ENCODE measurements at places on chromosomes 5 and 9.

GRCh38 chr5:106796081-106796480, 874.7 kb downstream of the EFNA5 start:
- no peaks in the 10 kb centered on the region for H3K36me3 ChIP-seq
- no peaks in the 10 kb centered on the region for H3K4me1 ChIP-seq
- no peak overlapping the region for H3K27ac ChIP-seq
- H3K4me3 ChIP-seq = no peak overlapping the region
- H3K27me3 ChIP-seq = no peaks in the 10 kb centered on the region
- DNase-seq = no peak

GRCh38 chr5:140700177-140701144, at the start of gene ZMAT2:
Gene ZMAT2, plus strand, starts transcription at chr5:140700447. Its CDS starts 14 bp downstream, at chr5:140700461.
- peak within 1 kb of the TSS; percentile 77 for H3K4me3 ChIP-seq
- DNase-seq = peak; percentile 96
- peaks cover 88% of the 10 kb centered on the region for H3K36me3 ChIP-seq

DNA sequence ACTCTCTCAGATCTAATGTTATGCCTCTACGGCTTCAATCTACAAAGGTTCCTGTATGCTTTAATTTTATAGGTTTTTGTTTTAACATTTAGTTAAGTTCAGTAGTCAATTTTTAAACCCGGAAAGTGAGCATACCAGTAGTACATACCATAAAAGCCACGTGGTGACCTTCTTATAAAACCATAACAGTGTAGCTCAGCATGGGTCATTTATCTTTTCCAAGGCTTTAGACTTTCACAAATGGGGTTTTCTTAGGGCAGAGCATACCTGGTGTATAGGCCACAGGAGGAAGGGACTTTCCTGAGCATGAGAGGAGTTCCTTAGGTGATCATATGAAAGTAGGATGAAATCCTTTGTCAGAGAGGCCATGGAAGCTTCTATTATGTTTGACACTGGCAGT, 23.2 kb downstream of the ECM2 start:
- no peak overlapping the region for H3K27ac ChIP-seq
- no peak for DNase-seq
- peaks cover 5% of the 10 kb centered on the region for H3K4me1 ChIP-seq
- H3K4me3 ChIP-seq = no peak overlapping the region
- no peaks in the 10 kb centered on the region for H3K27me3 ChIP-seq

GRCh38 chr9:36127652-36128244, 8.8 kb upstream of the GLIPR2 start:
- H3K4me1 ChIP-seq = no peaks in the 10 kb centered on the region
- no peak for DNase-seq
- H3K36me3 ChIP-seq = no peaks in the 10 kb centered on the region
- no peak overlapping the region for H3K4me3 ChIP-seq
- no peaks in the 10 kb centered on the region for H3K27me3 ChIP-seq

GRCh38 chr5:78293851-78294247, 649 bp downstream of the AP3B1 start:
- H3K4me1 ChIP-seq = peaks cover 51% of the 10 kb centered on the region
- no peaks in the 10 kb centered on the region for H3K27me3 ChIP-seq
- no peak for DNase-seq
- peak overlapping the region; percentile 74 for H3K27ac ChIP-seq

GRCh38 chr5:55994495-55994997, at the start of gene IL6ST:
Gene IL6ST, minus strand, starts transcription at chr5:55994963. Its CDS starts 18,685 bp downstream, at chr5:55976278.
- DNase-seq = no peak
- H3K27me3 ChIP-seq = no peaks in the 10 kb centered on the region
- peaks cover 45% of the 10 kb centered on the region for H3K4me1 ChIP-seq
- no peaks in the 10 kb centered on the region for H3K36me3 ChIP-seq
- H3K4me3 ChIP-seq = peak within 1 kb of the TSS; percentile 90
- H3K27ac ChIP-seq = peak within 1 kb of the TSS; percentile 99

- no peak overlapping the region for H3K27ac ChIP-seq
- H3K4me3 ChIP-seq = no peak overlapping the region
- H3K36me3 ChIP-seq = no peaks in the 10 kb centered on the region
- DNase-seq = no peak
- H3K27me3 ChIP-seq = no peaks in the 10 kb centered on the region
- H3K4me1 ChIP-seq = no peaks in the 10 kb centered on the region
Observed at GRCh38 chr9:104286799-104287198, 192.7 kb downstream of the SMC2 start.

DNA sequence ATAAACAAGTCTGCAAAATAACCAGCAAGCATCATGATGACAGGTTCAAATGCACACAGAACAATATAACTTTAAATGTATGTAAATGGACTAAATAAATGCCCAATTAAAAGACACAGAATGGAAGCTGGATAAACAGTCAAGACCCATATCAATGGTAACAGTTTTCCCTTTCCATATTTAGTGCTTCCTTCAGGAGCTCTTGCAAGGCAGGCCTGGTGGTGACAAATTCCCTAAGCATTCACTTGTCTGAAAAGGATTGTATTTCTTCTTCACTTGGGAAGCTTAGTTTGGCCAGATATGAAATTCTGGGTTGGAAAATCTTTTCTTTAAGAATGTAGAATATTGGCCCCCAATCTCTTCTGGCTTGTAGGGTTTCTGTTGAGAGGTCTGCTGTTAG, 120.2 kb upstream of the RASA1 start:
- no peaks in the 10 kb centered on the region for H3K27me3 ChIP-seq
- H3K4me3 ChIP-seq = no peak overlapping the region
- no peaks in the 10 kb centered on the region for H3K4me1 ChIP-seq
- no peaks in the 10 kb centered on the region for H3K36me3 ChIP-seq

DNA sequence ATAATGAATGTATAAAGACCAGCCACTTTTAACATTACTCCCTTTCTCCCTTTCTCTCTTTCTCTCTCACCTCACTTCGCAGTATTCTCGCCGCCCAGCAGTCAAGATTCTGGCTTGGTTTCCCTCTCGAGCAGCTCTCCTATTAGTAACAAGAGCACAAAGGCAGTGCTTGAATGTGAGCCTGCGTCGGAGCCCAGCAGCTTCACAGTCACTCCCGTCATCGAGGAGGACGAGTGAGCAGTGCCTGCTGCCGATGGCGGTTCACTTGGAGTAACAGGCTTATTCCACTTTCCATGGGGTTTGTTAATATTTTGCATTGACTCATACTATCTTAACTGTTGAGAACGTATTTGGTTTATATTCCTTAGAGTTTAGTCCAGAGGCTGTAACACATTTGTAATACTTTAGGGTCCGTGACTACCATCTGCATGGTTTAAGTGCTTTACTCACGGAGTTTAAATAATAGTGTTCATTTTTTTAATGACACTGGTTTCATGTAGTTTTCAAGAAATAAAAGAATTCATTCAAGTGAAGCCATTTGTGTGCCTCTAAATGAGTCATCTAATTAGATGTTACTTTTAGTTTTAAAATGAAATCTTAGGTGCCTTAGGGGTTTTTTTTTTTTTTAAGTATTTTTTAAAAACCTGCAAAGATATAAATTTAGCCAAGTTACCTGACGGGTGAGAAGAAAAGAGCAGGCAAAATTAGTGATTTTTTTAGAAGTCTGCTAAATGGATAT, 8.4 kb upstream of the DMRT3 start:
- no peak overlapping the region for H3K4me3 ChIP-seq
- H3K27ac ChIP-seq = no peak overlapping the region
- no peaks in the 10 kb centered on the region for H3K36me3 ChIP-seq
- peaks cover 37% of the 10 kb centered on the region for H3K4me1 ChIP-seq

DNA sequence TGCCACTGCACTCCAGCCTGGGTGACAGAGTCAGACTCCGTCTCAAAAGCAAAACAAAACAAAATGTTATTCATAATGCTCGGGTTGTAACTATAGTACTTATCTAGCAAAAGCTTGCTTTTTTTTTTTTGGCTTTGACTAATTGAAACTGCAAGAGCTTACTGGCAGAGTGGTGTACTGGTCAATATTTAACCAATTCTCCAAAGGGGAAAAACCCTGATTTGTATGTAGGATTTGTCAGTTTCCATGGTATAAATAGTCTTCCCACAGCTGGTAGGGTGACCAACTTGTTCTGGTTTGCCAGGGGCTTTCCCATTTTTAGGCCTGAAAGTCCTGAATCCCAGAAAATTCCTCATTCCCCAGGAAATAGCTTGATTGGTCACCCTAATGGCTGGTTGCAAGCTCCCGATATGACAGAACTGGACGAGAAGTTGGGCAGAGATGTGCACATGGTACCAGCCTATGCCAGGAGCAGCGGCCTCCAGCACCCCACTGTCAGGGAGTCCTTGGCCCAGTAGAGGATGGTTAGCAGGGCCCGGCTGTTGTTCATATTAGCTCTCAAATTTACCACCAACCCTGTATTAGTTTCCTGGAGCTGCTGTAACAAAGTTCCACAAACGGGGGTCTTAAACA, 58.0 kb downstream of the FXN start:
- no peaks in the 10 kb centered on the region for H3K27me3 ChIP-seq
- H3K36me3 ChIP-seq = no peaks in the 10 kb centered on the region
- no peak overlapping the region for H3K27ac ChIP-seq
- no peak overlapping the region for H3K4me3 ChIP-seq
- no peak for DNase-seq

DNA sequence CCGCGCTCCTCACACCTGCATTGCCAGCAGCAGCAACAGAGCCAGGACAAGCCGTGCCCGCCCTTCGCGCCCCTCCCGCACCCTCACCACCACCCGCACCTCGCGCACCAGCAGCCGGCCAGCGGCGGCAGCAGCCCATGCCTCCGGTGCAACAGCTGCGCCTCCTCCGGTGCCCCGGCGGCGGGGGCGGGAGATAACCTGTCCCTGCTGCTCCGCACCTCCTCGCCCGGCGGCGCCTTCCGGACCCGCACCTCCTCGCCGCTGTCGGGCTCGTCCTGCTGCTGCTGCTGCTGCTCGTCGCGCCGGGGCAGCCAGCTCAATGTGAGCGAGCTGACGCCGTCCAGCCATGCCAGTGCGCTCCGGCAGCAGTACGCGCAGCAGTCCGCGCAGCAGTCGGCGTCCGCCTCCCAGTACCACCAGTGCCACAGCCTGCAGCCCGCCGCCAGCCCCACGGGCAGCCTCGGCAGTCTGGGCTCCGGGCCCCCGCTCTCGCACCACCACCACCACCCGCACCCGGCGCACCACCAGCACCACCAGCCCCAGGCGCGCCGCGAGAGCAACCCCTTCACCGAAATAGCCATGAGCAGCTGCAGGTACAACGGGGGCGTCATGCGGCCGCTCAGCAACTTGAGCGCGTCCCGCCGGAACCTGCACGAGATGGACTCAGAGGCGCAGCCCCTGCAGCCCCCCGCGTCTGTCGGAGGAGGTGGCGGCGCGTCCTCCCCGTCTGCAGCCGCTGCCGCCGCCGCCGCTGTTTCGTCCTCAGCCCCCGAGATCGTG, 517 bp downstream of the KCNN2 start:
- H3K4me1 ChIP-seq = peaks cover 33% of the 10 kb centered on the region
- no peaks in the 10 kb centered on the region for H3K27me3 ChIP-seq
- no peaks in the 10 kb centered on the region for H3K36me3 ChIP-seq
- DNase-seq = no peak
- H3K27ac ChIP-seq = no peak overlapping the region
- peak overlapping the region; percentile 65 for H3K4me3 ChIP-seq

GRCh38 chr9:35972093-35972492, 14.1 kb upstream of the OR2S2 start:
- no peaks in the 10 kb centered on the region for H3K4me1 ChIP-seq
- H3K4me3 ChIP-seq = no peak overlapping the region
- no peaks in the 10 kb centered on the region for H3K36me3 ChIP-seq
- H3K27me3 ChIP-seq = peaks cover 55% of the 10 kb centered on the region

GRCh38 chr5:156420665-156421064, 93.7 kb downstream of the SGCD start:
- H3K4me3 ChIP-seq = no peak overlapping the region
- DNase-seq = no peak
- H3K4me1 ChIP-seq = no peaks in the 10 kb centered on the region
- H3K36me3 ChIP-seq = no peaks in the 10 kb centered on the region

- DNase-seq = no peak
- no peak overlapping the region for H3K27ac ChIP-seq
- H3K27me3 ChIP-seq = no peaks in the 10 kb centered on the region
- peaks cover 18% of the 10 kb centered on the region for H3K4me1 ChIP-seq
- H3K4me3 ChIP-seq = no peak overlapping the region
Observed at GRCh38 chr5:40568548-40568947, 111.2 kb upstream of the PTGER4 start.

DNA sequence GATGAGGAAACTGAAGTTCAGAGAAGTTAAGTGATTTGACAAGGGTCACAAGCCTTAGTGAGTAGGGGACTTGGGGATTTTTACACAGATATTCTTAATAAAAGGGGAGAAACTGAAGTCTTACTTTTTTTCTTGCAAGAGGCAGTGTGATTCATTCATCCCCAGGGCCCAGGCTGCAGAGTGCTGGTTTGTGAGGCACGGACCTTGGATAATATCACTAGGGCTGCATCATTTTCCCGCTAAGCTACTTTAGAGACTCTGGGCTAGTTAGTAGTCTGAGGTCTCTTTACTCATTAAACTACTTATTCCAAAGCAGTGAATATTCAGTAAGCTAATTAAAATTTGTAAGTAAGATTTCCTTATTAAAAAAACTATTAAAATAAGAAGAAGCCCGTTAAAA, 195.0 kb downstream of the PBX3 start:
- no peaks in the 10 kb centered on the region for H3K4me1 ChIP-seq
- H3K27me3 ChIP-seq = no peaks in the 10 kb centered on the region
- H3K36me3 ChIP-seq = no peaks in the 10 kb centered on the region
- H3K27ac ChIP-seq = no peak overlapping the region
- DNase-seq = no peak

- no peaks in the 10 kb centered on the region for H3K27me3 ChIP-seq
- DNase-seq = no peak
- H3K4me1 ChIP-seq = no peaks in the 10 kb centered on the region
- H3K4me3 ChIP-seq = no peak overlapping the region
Observed at GRCh38 chr5:42677156-42677842, 79.3 kb upstream of the CCDC152 start.

GRCh38 chr5:146731909-146732659, 146.5 kb downstream of the PPP2R2B start:
- H3K4me3 ChIP-seq = no peak overlapping the region
- no peaks in the 10 kb centered on the region for H3K36me3 ChIP-seq
- H3K27me3 ChIP-seq = no peaks in the 10 kb centered on the region

GRCh38 chr5:140342287-140342686, 4.1 kb downstream of the HBEGF start:
- H3K36me3 ChIP-seq = no peaks in the 10 kb centered on the region
- peaks cover 90% of the 10 kb centered on the region for H3K4me1 ChIP-seq
- peak overlapping the region; percentile 13 for H3K27ac ChIP-seq
- no peak overlapping the region for H3K4me3 ChIP-seq
- H3K27me3 ChIP-seq = no peaks in the 10 kb centered on the region
- no peak for DNase-seq

GRCh38 chr5:157331807-157332206, 65.9 kb downstream of the CYFIP2 start:
- peaks cover 11% of the 10 kb centered on the region for H3K4me1 ChIP-seq
- DNase-seq = no peak
- H3K4me3 ChIP-seq = no peak overlapping the region
- peaks cover 67% of the 10 kb centered on the region for H3K36me3 ChIP-seq
- no peaks in the 10 kb centered on the region for H3K27me3 ChIP-seq

DNA sequence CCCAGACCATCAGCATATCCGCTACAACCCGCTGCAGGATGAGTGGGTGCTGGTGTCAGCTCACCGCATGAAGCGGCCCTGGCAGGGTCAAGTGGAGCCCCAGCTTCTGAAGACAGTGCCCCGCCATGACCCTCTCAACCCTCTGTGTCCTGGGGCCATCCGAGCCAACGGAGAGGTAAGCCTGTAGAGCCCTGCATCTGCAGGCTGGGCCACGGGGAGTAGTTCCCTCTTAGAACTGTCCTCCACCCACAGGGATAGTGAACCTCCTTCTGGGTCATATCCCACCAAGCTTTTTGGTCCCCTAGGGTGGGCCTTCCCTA, 569 bp downstream of the GALT start:
- peaks cover 7% of the 10 kb centered on the region for H3K36me3 ChIP-seq
- no peaks in the 10 kb centered on the region for H3K27me3 ChIP-seq
- peak overlapping the region; percentile 86 for H3K27ac ChIP-seq
- DNase-seq = no peak
- H3K4me3 ChIP-seq = peak overlapping the region; percentile 66
